Left lung (tissue), 14 donors: ENCODE measurements at places on chromosomes 13 and 19. TPM values are rescaled to one million over a fixed set of nuclear protein-coding genes. Genes with fewer than 3 reads are reported as not detected.
A peak's percentile ranks its signal among the peaks of the same experiment; 100 is the strongest.

The ZNF222 gene
- 13.4 TPM for polyA plus RNA-seq

DNA sequence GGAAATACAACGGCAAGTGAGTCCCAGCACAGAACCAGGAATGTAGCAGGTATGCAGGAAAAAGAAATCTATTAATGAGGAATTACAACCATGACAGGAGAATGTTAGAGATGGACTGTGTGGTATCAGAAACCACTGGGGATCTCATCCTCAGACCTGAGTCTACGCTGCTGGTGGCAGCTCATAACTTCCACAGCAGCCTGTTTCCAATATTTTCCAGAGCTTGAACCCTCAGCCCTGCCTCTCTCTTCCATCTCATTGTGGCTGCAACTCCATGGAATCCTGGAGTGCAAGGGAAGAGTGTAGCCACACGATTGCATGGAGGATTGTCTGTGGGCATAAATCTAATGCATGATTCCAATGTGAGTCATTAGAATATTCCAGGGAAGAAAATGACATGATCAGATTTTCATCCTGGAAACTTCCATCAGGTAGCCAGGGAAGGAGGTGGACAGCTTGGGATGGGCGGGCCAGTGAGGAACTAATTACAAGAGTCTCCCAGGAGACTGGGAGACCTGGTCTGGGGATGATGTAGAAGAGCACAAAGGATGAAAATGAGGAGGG, 14.9 kb downstream of the PLA2G4C start:
- no peaks in the 10 kb centered on the region for H3K4me1 ChIP-seq
- H3K27ac ChIP-seq, result no peak overlapping the region
- DNase-seq, result no peak
- H3K27me3 ChIP-seq, result no peaks in the 10 kb centered on the region

The ZNF420 gene
- 21.7 TPM for polyA plus RNA-seq

- H3K36me3 ChIP-seq, result peaks cover 69% of the 10 kb centered on the region
- peak overlapping the region; percentile 72 for H3K27ac ChIP-seq
- peak; percentile 85 for DNase-seq
- no peaks in the 10 kb centered on the region for H3K27me3 ChIP-seq
These were observed 13.8 kb downstream of the SH2D3A start for GRCh38 chr19:6753178-6754031.

DNA sequence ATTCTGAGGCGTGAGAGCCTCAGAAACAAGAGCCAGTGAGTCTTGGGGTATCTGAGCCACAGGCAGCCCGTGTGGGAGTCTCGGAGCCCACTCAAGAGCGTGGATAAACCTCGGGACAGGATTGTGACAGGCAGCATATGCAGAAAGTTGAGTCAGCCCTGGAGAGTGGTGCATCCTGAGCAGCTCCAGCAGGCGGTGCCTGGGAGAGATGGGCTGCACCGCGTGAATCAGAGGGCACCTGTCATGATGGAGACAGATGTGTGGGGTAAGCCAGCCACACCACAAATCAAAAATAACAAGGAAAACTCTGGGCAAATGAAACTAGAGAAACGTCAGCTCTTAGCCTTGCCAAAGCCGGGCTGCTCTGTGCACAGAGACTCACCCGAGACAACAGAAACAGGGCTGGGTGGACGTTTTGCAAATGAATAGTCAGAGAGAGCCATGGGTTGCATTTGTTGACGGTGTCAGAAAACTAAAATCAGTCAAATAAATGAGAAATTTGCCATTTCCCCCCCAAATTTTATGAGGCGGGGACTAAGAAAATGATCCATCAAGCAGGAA, 30.0 kb upstream of the POP4 start:
- H3K4me1 ChIP-seq, result no peaks in the 10 kb centered on the region
- DNase-seq, result no peak
- H3K27me3 ChIP-seq, result peaks cover 81% of the 10 kb centered on the region
- no peaks in the 10 kb centered on the region for H3K36me3 ChIP-seq

- no peaks in the 10 kb centered on the region for H3K27me3 ChIP-seq
- DNase-seq, result no peak
- H3K36me3 ChIP-seq, result no peaks in the 10 kb centered on the region
- H3K27ac ChIP-seq, result no peak overlapping the region
These were observed 42.5 kb downstream of the RASA3 start for GRCh38 chr13:114089751-114090400.

DNA sequence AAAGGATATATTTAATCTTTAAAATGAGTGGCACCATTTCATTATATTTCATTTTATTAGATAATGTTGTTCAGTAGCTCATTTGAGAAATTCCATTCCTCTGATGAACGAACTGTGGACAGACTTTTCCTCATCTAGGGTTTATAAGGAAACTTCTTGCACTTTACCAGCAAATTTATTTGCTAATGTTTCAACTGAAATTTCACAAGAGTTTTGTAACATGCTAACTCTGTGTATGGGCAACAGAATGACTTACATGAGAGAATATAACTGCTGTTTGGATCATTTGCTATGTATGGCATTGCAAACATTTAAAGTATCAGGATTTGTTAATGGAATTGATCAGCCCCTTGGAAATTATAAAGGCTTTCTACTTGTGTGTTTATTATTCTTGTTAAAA, 3.7 kb upstream of the IRS2 start:
- H3K36me3 ChIP-seq, result no peaks in the 10 kb centered on the region

DNA sequence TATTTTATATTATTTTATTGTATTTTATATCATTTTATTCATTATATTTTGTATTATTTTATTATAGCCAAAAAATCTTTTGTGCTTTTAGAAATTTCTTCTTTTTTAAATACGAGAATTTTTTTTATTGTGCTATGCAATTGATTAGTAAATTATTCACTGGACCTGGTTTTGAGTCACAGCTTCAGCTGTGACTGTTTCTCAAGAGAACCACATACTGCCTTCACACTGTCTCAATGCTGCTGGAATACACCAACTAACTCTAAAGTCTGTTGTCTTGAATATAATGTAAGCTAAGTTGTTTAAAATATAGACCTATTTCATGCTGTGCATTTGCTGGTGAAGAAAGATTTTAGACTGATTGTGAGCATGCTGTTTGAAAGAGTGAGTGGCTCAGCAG, 423.6 kb downstream of the NDFIP2 start:
- H3K4me1 ChIP-seq, result no peaks in the 10 kb centered on the region
- H3K27ac ChIP-seq, result no peak overlapping the region
- H3K36me3 ChIP-seq, result no peaks in the 10 kb centered on the region
- no peak overlapping the region for H3K4me3 ChIP-seq
- DNase-seq, result no peak

The SLC10A2 gene
- polyA plus RNA-seq, result 7.9 TPM

- no peaks in the 10 kb centered on the region for H3K36me3 ChIP-seq
- no peak for DNase-seq
- no peak overlapping the region for H3K4me3 ChIP-seq
- H3K27ac ChIP-seq, result no peak overlapping the region
- H3K4me1 ChIP-seq, result no peaks in the 10 kb centered on the region
These were observed 8.6 kb upstream of the SERP2 start for GRCh38 chr13:44365008-44365407.

DNA sequence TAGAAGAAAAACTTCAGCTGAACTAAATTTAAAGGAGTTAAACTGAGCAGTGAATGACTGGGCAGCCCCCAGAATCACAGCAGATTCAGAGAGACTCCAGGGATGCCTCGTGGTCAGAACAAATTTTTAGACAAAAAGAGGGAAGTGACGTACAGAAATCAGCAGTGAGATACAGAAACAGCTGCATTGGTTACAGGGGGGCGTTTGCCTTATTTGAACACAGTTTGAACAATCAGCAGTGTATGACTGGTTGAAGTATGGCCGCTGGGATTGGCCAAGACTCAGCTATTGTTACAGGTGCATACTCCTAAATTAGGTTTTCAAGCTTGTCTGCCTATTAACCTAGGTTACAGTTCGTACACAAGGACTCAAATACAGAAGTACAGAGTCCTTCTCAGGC, 2.2 kb upstream of the SPRYD7 start:
- no peaks in the 10 kb centered on the region for H3K36me3 ChIP-seq
- peaks cover 3% of the 10 kb centered on the region for H3K4me1 ChIP-seq
- peak overlapping the region; percentile 13 for H3K27ac ChIP-seq
- no peak overlapping the region for H3K4me3 ChIP-seq
- DNase-seq, result no peak

The FAM216B gene
- polyA plus RNA-seq, result 13.1 TPM

The KLF2 gene
- polyA plus RNA-seq, result 40.4 TPM

DNA sequence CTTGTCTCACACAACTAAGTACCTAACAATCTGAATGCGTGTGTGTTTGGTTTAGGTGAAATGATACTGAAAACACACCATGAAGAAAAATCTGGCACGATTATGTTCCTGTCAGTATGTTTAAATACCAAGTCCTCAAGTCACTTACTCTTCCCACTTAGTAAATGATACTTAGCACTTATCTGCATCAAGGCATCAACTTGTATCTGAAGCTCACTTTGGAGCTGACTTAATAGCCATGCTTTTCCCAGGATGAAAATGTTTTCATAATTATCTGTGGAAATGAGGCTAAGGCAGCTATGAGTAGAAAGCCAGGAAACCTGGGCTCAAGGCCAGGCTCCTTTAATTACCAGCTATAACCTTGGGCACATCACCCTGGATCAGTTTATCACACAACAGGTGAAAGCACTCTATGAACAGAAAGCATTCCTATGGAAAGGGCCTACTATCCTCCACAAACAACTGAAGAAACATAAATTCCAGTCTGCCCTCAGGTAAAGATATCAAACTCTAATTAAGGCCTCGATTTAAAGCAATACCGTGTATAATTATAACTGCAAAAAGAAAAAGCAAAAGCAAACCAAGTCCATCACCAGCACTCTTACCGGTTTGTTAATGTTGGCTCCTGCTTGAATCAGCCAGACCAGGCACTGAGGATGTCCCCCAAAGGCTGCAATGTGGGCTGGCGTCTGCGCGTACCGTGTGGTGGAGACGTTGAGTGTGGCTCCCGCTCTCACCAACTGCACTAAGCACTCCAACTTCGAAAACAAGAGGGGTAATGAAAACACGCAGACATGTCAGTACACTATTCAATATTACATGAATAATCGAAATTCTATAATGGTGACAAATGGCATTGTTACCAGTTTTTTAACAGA, 4.6 kb downstream of the ANKRD10 start:
- H3K36me3 ChIP-seq, result peaks cover 36% of the 10 kb centered on the region
- no peak overlapping the region for H3K4me3 ChIP-seq
- no peak overlapping the region for H3K27ac ChIP-seq
- no peaks in the 10 kb centered on the region for H3K27me3 ChIP-seq
- H3K4me1 ChIP-seq, result peaks cover 60% of the 10 kb centered on the region
- no peak for DNase-seq

DNA sequence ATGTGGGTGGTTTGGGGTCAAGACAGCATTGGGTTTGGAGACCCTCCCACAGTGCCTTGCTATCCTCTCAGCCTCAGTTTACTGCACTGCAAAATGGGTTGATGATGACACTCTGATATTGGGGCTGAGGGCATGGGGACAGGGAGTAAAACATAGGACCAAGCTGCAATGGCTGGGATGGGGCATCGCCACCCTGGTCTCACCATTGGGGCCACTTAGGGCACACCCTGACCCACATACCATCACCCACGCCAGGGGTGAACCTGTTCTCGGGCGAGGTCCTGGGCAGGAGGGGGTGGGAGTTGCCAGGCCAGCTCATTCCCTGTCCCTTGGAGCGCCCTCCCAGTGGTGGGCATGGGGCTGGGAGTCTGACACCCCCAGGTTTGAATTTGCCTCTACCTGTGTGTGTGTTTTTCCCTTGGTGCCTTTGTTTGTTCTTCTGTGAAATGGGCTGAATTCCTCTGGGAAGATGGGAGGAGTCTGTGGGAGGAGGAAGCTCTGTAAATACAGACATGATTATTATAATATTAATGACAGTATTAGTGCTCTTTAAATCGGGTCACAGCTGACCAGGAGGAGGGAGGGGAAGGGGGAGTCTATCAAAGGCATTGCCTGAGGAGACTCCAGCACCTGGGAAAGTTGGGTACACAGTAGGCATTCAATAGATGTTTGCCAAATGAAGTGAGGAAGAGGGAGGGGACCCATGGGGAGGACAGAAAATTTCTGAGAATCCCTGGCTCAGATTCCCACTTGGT, 2.2 kb upstream of the FCHO1 start:
- DNase-seq, result no peak
- no peak overlapping the region for H3K27ac ChIP-seq
- no peak overlapping the region for H3K4me3 ChIP-seq
- no peaks in the 10 kb centered on the region for H3K27me3 ChIP-seq
- H3K36me3 ChIP-seq, result no peaks in the 10 kb centered on the region
- H3K4me1 ChIP-seq, result peaks cover 4% of the 10 kb centered on the region

GRCh38 chr19:58538257-58539168, 5.4 kb upstream of the TRIM28 start:
- peak overlapping the region; percentile 24 for H3K4me3 ChIP-seq
- peak overlapping the region; percentile 33 for H3K27ac ChIP-seq
- peaks cover 19% of the 10 kb centered on the region for H3K27me3 ChIP-seq
- H3K4me1 ChIP-seq, result peaks cover 9% of the 10 kb centered on the region
- H3K36me3 ChIP-seq, result no peaks in the 10 kb centered on the region
- peak; percentile 88 for DNase-seq

DNA sequence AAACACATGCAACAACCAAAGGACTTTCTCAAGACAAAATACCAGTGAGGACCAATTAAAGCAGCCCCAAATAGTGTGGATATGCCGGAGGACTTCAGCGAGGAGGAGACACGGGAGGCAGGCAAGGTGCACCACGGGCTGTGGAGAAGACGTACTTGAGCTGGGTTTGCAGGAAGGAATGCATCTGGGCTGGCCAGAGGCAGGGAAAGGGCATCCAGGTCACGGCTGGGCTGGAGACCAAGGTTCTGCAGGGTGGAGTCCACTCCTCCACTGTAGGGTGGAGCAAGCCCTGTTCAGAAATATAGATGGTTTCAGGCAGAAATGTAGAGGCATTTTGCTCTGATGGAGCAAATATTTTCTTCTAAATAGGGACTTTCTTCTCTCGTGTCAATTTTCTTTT, 36.6 kb upstream of the MEDAG start:
- DNase-seq, result no peak
- peaks cover 6% of the 10 kb centered on the region for H3K4me1 ChIP-seq
- no peak overlapping the region for H3K4me3 ChIP-seq
- no peaks in the 10 kb centered on the region for H3K36me3 ChIP-seq

GRCh38 chr19:23420824-23421223, 25.6 kb upstream of the ZNF91 start:
- H3K27ac ChIP-seq, result no peak overlapping the region
- H3K4me1 ChIP-seq, result no peaks in the 10 kb centered on the region
- DNase-seq, result no peak
- peaks cover 9% of the 10 kb centered on the region for H3K27me3 ChIP-seq
- no peaks in the 10 kb centered on the region for H3K36me3 ChIP-seq
- no peak overlapping the region for H3K4me3 ChIP-seq

GRCh38 chr13:96044238-96044637, 9.0 kb downstream of the UGGT2 start:
- H3K27ac ChIP-seq, result no peak overlapping the region
- DNase-seq, result no peak
- H3K4me1 ChIP-seq, result no peaks in the 10 kb centered on the region
- no peaks in the 10 kb centered on the region for H3K36me3 ChIP-seq
- H3K4me3 ChIP-seq, result no peak overlapping the region
- H3K27me3 ChIP-seq, result no peaks in the 10 kb centered on the region

GRCh38 chr13:99415014-99415650, 86.1 kb upstream of the TM9SF2 start:
- no peak for DNase-seq
- no peak overlapping the region for H3K4me3 ChIP-seq
- H3K4me1 ChIP-seq, result no peaks in the 10 kb centered on the region
- no peak overlapping the region for H3K27ac ChIP-seq
- H3K36me3 ChIP-seq, result no peaks in the 10 kb centered on the region
